ENCODE measurements at places on chromosomes 1 and 21.

- no peak for DNase-seq
Measured at GRCh38 chr1:52542085-52542688, 10.7 kb downstream of the TUT4 start.

GRCh38 chr1:11940260-11940921 is 5.9 kb downstream of the PLOD1 start:
- no peak for DNase-seq

DNA sequence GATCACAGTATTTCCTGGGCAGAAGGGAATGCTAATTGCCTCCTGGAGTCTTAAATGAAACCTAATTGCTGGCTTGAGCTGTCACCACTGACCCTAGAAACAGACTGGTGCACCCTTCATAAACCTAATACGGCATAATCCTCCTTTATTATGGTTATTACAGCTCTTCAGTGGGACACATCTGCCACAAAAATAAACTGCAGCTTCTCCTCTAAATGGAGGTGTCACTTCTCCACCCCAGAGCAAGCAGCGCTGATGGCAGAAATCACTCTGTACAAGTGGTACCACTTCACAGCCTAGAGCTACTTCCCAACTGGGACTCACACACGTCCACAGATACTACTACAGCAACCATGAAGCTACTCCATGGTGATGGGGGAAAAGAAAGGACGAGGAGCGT is 11.1 kb downstream of the PTPN14 start:
- no peak for DNase-seq

- DNase-seq, result no peak
Measured at GRCh38 chr1:239879321-239880170, 212.1 kb upstream of the FMN2 start.

DNA sequence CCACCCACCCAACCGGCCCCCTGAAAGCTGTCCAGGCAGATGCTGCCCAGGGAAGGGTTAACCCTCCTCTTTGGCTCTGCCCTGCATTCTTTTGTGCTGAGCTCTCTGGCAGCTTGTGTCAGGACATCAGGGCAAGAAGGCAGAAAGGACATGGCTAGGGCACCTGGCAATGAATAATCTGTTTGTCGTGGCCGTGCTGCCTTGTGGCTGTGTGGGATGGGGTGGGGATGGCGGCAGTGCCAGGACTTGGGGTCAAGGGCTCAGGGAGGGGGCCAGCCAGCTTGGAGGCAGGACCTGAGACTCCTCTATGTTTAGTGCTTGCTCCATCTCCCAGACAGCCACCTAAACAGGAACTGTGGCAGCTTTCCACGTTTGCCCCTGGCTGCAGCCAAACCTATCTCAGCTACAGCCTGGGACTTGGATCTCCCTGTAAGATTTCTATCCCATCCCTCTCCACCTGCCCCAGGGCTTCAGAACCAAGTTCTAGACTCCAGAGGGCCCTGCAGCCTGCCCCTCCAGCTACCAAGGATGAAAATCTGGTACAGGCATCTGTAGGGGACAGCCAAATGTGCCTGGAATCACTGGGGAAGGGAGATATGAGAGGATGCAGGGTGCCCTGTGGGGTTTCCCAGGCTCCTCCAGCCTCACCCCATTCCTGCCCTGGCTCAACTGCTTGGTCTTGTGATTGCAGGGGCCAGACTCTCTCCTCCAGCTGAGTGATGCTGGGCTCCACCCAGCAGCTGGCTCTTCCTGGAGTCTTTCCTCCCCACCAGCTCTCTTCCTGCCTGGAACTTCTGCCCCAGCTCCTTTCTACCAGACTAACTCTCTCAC is 9.6 kb upstream of the GPR37L1 start:
- no peak for DNase-seq

DNA sequence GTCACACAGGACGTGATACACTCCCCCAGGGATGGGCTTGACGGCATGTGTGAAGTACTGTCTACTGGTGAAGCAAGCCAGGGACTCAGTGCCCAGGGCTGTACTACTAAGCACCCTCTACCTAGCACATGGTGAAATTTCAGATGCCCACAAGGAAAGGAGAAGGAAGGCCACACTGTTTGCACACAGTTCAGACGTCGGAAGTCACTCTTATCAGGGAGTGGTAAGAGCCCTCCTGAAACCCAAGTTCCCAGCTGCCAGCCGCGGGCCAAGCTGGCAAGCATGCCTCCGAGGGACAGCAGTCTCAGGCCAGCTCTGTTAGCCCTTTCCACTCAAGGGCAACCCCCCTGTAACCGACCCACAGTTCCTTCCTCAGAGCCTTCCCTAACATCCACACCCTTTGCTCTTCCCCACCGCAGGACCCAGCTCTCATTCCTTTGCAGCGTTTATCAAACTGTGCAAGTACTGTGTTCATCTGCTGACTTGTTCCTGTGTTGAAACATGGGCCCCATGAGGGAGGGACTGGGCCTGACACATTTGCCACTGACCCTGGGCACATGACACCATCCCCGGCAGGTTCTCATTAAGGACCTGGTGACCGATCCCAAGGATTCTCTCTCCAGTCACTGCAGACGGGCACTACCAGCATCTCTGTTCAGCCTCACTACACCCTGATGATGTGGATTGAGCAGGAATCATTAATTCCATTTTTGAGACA is 58.5 kb downstream of the SLC66A1 start:
- DNase-seq, result no peak

DNA sequence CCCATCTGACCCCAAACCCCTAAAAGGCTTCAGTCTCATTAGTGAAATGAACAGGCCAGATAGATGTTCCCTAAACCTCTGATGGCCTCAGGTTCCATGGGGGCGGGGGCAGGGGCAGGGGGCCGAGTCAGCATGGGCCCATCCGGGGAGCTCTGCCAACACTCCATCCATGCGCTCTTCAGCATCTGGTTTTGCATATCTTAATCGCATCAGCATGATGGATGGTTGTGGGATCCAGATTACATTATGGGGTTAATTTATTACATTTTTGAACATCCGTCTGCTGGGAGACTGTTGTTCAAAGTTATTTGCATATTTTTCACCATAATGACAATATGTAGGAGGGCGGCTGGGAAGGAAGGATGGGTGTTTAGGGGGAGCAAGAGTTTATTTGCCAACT is 3.1 kb upstream of the MAD2L2 start:
- DNase-seq, result no peak

- DNase-seq, result no peak
Measured at GRCh38 chr1:153679337-153680119, 1.0 kb downstream of the NPR1 start.

DNA sequence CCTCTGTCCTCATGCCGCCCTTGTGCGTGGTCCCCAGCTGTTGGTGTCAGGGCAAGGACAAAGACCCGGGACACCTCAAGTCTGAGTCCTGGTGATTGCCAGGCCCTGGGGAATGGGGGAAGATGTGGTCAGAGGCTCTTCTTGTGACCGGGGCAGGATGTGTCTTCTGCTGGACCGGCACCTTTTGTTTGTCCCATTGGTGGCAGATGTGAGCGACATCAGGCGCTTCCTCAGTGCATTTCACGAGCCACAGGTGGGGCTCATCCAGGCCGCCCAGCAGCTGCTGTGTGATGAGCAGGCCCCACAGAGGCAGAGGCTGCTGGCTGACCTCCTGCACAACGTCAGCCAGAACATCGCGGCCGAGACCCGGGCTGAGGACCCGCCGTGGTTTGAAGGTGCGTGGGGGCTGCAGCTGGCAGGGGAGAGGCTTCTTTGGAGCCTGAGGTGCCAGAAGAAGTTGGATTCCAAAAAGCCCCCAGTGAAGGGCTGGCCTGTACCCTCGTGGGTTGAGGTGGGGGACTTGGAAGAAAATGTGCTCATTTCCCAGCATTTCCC is 8.4 kb downstream of the DFFB start:
- DNase-seq, result no peak

DNA sequence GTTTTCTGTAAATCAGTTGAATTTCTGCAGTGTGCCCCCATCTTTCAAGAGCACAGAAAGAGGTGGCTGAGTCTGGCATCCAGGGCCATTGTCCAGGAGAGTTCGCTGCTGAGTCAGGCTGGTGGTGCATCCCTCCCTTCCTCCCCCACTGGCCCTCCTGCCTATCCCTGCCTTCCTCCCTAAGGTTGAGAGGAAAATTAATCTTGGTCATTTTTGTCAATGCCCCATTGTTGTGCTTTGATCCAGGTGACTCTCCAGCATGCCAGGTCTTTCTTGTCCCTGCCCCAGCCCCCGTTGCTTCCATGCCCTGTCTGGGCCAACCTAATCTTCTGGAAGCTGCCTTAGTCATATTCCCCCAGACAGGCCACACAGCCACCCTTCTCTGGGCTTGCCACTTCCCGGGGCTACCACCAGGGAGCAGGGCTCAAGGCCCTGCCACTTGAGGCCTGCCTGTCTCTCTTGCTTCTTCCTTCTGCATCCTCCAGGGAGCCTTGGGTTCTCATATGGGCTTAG is 26.6 kb downstream of the PROK1 start:
- no peak for DNase-seq

- DNase-seq, result no peak
Measured at GRCh38 chr1:47703981-47704596, 266.2 kb downstream of the FOXD2 start.

GRCh38 chr1:89277725-89278124 is 5.1 kb upstream of the GBP5 start:
- DNase-seq, result no peak

GRCh38 chr1:68016381-68016780 is 34.0 kb downstream of the DIRAS3 start:
- no peak for DNase-seq

DNA sequence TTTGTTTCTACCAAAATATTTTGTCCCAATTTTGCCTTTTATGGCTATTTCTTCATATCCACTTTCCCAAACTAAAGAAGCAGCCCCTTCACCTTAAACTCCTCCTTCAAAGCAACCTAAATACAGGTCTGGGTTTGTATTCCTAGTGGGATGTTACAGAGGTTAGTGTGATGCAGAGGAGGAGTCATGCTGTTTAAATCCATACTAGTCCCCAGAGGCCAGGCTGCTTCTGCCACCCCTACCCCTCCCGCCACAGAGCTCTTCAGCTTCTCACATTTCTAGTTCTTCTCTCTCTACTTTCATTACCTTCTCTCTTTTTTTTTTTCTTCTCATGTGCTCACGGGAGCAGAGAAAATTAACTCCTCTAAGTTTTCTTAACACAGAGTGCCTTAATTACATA is 29.3 kb downstream of the SELL start:
- no peak for DNase-seq

DNA sequence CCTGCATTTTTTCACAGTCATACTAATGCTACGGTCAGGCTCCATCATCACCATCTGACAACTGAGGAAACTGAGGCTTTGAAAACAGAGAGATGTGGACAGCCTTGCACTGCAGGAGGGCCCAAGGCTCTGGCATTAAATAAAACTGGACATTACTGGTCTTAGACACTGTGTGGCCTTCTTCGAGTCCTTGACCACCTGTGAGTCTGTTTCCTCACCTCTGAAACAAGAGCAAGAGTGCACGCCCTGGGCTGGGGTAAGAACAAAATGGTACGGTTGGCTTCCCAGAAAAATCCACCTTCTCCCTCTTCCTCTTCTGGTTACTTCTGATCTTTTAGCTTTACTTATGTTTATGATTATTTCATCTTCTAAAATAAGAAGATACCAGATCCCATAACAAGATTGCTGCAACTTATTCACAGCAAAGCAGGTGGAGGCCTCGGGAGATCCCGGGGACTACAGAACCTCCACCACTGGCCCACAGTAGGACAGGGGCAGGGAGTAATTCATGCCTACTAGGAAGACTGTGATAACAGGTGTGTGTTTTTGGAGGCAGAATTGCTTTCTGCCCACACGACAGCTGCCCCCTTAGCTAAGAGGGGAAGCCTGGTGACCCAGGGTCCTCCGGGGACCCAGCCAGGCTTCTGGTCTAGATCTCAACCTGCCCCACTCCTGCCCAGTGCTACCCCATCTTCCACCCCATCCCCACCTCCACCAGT is 156.4 kb upstream of the EDN2 start:
- no peak for DNase-seq

DNA sequence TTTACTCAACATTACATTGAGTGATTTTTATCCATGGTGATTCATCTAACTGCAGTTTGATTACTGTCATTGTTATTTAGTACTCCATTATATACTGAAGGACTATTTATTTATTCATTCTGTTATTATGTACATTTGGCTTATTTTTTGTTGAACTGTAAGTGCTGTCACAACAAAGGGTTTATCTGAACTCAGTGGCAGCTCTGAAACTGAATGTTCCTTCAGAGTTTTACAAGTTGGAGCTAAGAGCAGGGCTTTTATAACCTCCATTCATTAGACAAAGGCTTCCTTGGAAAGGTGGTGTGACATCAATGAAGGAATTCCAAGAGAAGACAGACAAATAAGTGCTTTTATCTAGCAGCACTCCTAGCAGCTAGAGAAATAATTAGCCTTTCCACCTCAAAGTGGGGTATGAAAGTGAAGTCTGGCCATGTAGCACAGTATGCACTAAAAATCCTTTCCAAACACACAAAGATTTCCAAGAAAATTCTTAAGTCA is 83.3 kb upstream of the GORAB start:
- DNase-seq, result no peak

DNA sequence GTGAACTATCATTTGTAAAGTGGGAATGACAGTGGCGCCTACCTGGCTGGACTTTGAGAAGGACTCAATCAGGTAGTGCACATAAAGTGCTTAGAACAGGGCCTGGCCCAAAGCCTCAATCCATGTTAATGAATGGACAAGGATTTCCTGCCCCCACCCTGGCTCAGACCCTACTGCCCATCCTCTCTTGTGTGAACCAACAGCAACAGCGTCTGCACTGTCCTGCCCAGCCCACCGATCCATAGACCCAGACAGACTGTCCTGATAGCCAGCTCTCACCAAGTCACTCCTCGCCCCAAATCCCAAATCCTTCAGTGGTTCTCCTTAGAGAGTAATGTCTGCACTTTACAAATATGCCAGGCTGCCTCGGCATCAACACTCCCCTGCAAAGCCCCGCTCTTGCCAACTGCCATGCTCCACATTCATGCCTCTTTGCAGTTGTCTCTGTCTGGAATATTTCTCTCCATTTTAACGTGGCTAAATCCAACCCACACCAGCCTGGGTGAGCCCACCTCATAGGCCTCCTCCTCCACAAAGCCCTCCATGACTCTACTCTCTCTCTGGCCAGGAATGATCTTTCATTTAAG is 157.6 kb upstream of the EDN2 start:
- no peak for DNase-seq

GRCh38 chr1:51296383-51297357 is 33.7 kb downstream of the TTC39A start:
- peak; percentile 19 for DNase-seq

DNA sequence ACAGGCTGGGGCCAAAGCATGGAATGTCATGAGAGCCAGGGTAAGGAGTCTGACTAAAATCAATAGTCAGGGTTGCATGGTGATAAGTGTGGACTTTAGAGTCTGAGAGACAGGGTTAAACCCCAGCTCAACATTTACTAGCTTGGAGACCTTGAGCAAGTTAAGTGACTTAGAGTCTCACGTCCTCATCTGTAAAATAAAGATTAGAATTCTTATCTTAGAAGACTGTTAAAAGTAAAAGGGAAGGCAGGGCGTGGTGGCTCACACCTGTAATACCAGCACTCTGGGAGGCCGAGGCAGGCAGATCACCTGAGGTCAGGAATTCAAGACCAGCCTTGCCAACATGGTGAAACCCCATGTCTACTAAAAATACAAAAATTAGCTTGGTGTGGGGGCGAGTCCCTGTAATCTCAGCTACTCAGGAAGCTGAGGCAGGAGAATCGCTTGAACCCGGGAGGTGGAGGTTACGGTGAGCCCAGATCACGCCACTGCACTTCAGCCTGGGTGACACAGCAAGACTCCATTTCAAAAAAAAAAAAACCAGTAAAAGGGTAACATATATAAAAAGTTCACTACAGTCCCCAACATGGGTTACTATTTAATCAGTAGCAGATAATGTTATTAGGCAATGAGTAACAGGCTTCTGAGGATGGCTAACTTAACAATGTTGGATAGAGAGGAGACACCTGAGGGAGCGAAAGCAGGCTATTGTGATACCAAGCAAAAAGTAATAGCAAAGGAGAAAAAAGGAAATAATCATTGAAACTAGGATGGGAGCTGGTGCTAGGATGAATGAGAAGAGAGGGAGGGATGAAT is 20.8 kb downstream of the TMCO1 start:
- no peak for DNase-seq

Measured in stimulated activated CD8-positive, alpha-beta memory T cell treated with anti-CD3 and anti-CD28 coated beads, Interleukin-15, amount 100 ng/mL, for 4 hours (primary cell).